ENCODE measurements at places on chromosomes 5 and 9.

GRCh38 chr9:127177231-127177630, 54.8 kb upstream of the ANGPTL2 start:
- no peak for DNase-seq

DNA sequence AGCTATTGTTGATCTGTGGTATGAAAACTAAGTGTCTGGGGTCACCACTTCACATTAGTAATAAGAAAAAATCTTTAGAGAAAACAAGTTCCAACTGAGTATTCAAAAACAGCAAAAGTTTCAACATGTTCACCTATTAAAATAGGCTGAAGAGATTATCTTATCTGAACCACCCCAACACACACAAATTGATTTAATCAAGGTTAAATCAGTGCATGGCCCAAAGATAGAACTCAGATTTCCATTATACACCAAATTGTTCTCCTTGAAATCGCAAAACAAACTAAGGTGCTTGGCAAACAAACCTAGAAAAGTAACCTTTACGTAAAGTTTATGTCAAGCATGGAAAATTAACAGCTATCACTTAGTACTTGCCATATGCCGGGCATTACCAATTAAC, 61.1 kb downstream of the TMEM161B start:
- DNase-seq = no peak

GRCh38 chr9:5714501-5715401, 85.8 kb downstream of the RIC1 start:
- peak; percentile 9 for DNase-seq

GRCh38 chr9:91690540-91691249, 259.3 kb downstream of the ROR2 start:
- no peak for DNase-seq

DNA sequence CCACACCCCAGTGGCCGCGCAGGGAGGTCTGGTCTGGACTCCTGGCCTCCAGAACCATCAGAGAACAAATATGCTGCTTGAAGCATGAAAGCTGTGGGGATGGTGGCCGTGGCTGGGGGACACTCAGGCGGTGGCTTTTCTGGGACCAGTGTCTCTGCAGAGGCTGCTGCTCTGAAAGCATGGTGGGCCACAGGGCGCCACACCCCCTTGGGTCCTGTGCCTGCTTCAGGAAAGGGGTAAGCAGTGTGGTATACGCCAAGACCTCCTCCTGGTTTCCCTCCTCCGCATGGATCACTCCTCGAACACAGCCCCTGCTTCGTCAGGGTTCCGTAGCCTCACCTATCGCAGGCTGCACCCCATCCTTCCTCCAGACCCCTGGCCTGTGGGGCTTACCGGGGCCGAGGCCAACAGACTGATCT, 19.7 kb upstream of the TERT start:
- DNase-seq = no peak

GRCh38 chr5:116738615-116739261, 164.1 kb upstream of the SEMA6A start:
- DNase-seq = no peak

- DNase-seq = no peak
These were observed 160.0 kb downstream of the TMEM161B start for GRCh38 chr5:88108490-88109279.

DNA sequence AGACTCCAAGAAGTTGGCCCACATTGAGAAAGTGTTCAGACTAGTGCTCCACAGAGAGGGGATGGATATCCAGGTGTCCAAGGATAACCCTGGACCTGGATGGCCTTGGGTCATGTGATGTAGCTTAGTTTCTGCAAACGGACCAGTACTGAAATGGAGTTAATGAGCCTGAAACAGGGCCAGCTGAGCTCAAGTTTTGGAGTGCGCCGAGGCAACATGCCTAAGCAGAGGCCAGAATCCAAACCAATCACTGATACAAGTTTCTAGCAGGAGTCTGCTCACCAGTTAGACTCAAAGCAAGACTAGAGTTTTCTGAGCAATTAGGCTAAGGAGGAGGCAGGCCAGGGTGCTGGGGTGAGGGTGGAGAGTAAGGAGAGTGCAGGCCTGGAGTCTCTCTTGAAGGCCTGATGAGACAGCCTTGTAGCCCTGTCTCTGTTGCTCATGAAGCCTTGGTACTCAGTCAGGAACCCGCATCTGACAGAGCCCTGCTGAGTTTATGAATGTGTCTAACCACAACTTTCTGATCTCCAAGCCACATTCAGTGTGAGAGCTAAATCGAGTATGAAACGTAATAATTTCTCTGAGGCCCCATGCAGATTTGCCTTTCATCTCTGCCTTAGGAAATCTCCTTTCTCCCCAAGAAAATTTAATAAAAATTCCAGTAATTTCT, 68.9 kb upstream of the EQTN start:
- DNase-seq = peak; percentile 83

GRCh38 chr5:68673106-68673822, 420.6 kb upstream of the SLC30A5 start:
- DNase-seq = no peak

DNA sequence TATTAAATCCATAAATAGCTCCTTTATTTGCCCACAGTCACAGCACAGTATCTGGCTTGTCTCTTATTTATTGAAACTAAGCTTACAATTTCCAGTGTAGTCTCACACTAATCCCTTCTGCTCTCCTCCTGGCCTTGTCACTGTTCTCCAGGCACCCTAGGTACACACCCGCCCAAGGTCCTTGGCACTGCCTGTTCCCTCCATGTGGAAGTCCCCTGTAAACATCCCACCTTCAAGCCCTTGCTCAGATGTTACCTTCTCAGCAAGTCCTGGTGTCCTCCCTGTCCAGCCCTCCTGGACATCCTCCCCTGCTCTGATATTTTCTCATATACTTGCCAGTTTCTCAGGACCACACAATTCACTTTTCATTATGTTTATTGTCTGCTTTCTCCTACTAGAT, 44.2 kb upstream of the CFAP157 start:
- DNase-seq = no peak

DNA sequence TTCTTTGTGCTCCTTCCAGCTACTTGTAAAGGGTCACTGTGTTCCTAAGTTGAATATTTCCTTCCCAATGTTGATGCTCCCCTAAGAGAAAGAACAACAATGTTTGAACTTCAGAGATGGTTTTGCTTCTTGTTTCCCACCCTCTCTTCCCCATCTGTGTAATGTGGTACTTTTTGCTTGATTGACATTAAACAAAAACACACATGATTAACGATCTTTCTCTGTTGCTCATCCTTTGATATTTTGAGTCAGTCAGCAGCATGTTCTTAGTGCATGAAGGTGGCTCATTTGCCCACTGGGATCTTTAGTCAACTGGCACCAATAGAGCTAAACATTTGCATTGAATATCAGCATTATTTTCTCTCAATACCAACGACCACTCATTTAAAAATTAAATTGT, 313.0 kb upstream of the RIOK2 start:
- DNase-seq = no peak

GRCh38 chr5:172043865-172044264, 37.4 kb upstream of the FBXW11 start:
- no peak for DNase-seq

- DNase-seq = no peak
These were observed 22.6 kb downstream of the VCAN start for GRCh38 chr5:83494087-83494620.

DNA sequence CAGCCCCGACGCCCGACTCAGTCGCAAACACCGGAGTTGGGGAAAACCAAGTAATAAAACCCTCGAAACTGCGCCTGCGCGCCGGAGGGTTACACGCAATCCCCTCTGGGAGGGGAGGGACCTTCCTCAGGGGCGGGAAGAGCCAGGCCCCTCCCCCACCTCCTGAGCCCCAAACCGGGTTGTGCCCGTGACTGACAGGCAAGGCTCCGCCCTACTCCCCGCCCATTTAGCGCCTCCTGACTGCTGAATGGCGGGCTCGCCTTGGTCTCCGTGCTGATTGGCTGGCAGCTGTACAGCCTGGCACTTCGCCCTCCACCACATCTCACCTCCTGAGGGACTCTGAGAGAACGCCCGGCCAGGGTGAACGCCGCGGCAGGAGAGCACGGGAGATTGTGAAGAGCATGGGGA, at the start of gene PRDM9:
PRDM9 (plus strand) TSS at position 332 of the 408 bp plus-strand sequence. CDS start 1,425 bp downstream, outside the sequence.
- DNase-seq = no peak

DNA sequence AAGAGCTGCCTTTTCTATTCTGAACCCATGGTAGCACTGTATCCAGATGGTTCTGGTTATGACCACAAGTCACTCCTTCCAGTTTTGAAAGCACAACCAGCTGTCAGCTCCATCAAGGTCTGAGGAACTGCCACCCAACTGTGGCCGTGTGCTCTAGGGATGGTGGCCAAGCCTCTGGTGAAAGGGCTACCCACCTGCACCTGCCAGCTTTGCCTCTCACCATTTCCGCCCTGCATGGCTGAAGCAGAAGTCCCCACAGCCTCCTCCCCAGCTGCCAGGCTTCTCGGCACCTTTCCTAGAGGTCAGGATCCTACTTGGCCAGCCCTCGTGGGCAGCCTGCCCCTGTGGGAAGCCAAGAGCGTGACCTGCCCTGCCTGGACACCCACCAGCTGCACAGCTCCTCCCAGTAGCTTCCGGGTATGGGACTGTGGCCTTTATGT, 16.8 kb downstream of the SEMA5A start:
- DNase-seq = no peak

GRCh38 chr5:149237662-149238061, 34.0 kb upstream of the AFAP1L1 start:
- no peak for DNase-seq

GRCh38 chr5:23820765-23821471, 313.5 kb downstream of the PRDM9 start:
- DNase-seq = peak; percentile 21

DNA sequence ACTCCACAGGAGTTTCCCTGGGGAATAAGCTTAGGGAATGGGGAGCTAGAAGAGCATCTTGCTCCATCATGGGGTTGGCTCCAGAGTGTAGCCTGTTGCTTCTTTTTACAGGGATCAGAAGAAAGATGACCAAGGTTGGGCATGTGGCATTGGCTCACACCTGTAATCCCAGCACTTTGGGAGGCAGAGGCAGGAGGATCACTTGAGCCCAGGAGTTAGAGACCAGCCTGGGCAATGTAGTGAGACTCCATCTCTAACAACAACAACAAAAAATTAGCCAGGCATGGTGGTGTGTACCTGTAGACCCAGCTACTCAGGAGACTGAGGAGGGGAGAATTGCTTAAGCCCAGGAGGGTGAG, 18.4 kb downstream of the NUDT2 start:
- no peak for DNase-seq

DNA sequence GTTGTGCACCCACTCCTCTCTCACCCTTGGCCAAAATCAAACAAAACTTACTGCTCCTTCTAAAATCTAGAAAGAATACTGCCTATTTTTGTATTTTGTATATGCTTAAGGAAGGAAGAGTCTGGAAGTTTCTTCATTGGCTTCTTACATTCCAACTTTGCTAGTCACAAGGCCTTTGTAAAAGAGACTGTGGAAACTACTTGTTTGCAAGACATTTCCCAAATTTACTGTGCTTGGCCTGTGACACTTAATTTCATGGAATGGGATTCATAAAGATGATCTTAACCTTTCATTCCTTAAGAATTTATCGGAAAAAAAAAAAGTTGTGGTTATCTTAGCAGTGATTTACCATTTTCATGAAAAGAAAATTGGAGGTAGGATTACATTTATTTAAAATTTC, 208.9 kb downstream of the VPS13A start:
- no peak for DNase-seq

GRCh38 chr5:135106610-135107471, 72.8 kb upstream of the PITX1 start:
- DNase-seq = no peak

GRCh38 chr5:16693879-16694278, 77.1 kb upstream of the RETREG1 start:
- no peak for DNase-seq

- no peak for DNase-seq
These were observed 27.7 kb downstream of the ELAVL2 start for GRCh38 chr9:23798325-23798724.

DNA sequence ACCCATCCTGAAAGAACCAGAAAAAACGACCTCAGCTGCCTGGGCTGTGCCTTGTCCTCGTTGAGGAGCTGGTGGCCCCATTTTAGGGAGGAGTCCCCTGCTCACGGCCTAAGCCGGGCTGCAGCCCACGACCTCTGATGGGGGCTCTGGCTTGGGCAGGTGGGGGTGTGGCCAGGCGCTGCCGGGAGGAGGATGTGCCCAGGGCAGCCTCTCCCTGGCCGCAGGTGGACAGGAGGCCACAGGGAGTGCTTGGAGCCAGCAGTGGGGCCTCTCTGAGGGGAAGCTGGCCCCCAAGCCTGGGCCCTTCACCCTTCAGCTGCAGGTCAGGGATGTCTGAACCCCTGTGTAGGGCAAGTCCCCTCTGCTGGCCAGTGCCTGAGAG, 2.5 kb downstream of the DIPK1B start:
- no peak for DNase-seq
